ENCODE measurements at places on chromosomes 7 and 10.

DNA sequence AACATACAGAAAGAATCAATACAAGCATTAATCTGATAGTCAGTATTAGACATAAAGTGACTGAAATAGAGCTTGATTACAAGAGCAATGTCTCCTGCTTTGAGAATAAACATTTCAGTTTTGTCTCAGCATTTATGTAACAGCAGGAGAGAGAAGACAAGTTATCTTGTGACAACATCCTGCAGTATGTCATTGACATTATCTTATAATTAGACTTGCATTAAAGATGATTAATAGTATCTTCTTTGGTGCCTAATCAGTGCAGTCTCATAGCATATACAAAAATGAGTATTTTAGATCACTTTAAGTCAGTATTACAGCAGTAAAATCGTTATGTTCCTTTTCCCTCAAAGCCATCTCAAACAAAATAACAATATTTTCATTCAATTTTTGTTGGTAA is 436.1 kb upstream of the ETV1 start:
- DNase-seq, result no peak

DNA sequence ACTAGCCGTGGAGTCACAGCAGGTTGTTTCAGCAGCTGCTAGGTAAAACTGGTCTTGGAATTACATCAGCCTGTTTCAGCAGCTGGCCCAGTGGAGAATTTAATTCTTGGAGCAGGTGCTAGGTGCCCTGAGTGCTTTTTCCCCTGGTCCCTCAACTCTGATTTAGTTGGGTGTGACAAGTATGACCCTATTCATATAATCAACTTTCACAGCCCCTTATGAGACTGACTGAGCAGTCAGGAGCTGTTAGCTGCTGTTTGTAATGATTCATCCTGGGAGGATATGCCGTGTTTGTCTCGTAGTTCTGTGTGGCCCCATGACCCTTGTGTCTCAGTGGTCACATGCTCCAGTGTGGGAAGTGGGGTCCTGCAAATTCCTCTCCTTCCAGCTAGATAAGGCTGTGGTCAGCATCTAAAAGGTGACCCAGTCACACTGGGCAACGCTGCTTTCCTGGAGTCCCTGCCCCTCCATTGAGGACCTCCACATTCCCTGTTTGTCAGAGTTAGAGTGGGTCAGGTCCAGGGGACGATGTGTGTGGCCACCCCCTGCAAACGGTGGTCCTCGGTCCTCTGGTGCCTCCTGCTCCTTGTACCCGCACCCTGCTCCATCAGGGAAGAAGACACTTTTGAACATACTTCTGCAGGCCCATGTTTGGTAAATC is 28.3 kb downstream of the TBATA start:
- DNase-seq, result no peak

DNA sequence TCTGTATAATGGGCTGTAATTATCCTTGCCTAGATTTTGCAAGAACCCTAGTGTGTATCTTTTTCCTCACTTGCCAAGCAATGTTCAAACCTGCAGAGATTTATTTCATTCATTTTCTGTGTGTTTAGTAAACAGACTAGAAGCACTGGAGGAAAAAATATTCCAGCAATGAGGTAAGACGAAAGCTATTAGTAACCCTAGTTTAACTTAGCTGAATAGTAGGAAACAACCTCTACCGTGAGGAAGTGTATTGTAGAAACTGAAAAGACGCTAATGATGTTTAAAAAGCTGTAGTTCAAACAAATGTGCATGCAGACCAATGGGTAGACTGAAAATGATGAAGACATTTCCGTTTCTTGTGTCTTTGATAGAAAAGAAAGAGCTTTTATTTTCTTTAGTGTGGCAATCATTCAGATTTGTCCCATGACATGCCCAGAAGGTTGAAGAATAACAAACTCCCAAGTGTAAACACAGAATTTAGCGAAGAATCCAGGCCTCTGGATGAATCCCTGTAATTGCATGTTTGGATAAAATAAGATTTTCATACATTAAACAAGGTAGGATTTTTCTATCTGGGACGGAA is 20.7 kb downstream of the CAV1 start:
- no peak for DNase-seq

- no peak for DNase-seq
These were observed 134.4 kb downstream of the RGS10 start for GRCh38 chr10:119408072-119408471.

GRCh38 chr7:139541600-139542307 is 18.3 kb downstream of the CLEC2L start:
- DNase-seq, result no peak

GRCh38 chr10:132987671-132988571 is 45.6 kb upstream of the CFAP46 start:
- DNase-seq, result no peak

DNA sequence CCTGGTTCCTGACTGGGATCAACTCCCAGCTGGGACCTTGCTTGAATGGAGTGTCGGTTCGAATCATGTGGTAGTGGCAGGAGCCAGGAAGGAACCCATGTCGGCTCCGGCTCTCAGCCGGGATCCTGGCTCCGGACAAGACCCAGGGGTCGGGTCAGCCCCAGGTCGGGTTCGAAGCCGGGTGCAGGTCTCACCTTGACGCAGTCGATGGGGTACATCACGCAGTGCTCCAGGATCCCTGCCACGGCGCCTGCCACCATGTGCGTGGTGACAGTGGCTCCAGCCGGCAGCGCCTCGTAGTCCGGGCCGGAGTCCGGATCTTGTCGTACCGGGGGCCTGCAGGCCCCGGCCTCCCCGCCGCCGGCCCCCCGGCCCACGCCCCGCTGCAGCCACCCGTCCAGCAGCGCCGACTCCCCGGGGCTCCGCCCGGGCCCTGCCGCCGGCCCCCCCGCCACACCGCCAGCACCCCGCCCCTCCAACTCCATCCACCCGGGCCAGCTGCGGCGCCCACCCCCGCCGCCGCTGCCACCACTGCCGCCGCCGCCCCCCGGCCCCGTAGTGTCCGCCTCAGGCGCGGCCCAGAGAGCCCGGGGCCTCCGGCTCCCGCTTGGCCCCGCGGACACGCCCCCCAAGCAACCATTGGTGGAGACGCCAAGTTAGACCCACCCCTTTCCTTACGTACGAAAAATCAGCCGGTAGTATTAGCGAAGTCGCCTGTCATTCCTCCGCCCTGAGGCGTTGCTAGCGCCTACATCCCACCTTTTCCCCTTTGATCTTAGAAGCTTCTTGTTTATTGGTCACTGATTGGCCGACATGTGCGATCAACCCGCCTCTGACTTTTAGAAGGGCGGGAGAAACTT is at the start of gene SLC25A28:
Gene SLC25A28 (minus strand): TSS at position 589 of the 860 bp plus-strand sequence. CDS start 104 bp downstream, at position 485.
- peak; percentile 90 for DNase-seq

- no peak for DNase-seq
These were observed 216.9 kb upstream of the FERD3L start for GRCh38 chr7:19362099-19362498.

- DNase-seq, result peak; percentile 49
These were observed 538.7 kb downstream of the DNAJB6 start for GRCh38 chr7:157875230-157876179.

DNA sequence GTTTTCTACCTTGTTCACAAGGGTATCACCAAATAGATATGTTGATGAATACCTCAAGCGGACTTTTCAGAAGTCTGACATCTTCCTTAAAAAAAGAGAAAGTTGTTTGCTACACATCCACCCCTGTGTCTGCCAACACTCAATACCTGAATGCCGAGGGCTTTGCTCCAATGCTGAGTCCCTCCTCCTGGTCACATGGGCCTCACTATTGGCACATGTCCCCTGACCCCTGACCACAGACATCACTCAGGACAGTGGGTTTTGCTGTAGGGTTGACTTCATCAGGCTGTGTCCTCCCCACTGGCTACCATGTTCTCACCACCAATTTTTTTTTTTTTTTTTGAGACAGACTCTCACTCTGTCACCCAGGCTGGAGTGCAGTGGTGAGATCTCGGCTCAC is 76.4 kb downstream of the OSBPL3 start:
- DNase-seq, result no peak

GRCh38 chr7:70592171-70592570 is 539.8 kb upstream of the GALNT17 start:
- DNase-seq, result no peak

GRCh38 chr10:34885898-34886297 is 70.8 kb upstream of the PARD3 start:
- no peak for DNase-seq

- peak; percentile 51 for DNase-seq
These were observed 14.2 kb upstream of the SYPL1 start for GRCh38 chr7:106126170-106126938.

DNA sequence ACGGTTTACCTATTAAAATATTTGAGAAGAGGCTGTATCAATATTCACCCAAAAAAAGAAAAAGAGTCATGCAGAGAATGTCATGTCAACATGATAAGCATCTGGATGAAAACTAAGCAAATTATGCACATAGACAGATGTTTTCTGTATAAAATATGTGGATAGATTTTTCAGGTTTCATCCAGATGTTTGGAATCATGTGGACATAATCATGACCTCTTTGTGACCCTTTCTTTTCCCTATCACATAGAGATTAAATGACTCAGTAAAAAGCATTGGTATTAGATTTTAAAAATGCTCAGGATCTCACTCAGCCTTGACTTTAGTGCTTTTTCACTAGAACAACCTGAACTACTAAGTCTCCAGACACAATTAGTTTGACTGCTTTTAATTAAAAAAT is 90.0 kb downstream of the FOXP2 start:
- DNase-seq, result no peak

GRCh38 chr7:129480674-129481363 is 21.5 kb upstream of the SMKR1 start:
- DNase-seq, result no peak

DNA sequence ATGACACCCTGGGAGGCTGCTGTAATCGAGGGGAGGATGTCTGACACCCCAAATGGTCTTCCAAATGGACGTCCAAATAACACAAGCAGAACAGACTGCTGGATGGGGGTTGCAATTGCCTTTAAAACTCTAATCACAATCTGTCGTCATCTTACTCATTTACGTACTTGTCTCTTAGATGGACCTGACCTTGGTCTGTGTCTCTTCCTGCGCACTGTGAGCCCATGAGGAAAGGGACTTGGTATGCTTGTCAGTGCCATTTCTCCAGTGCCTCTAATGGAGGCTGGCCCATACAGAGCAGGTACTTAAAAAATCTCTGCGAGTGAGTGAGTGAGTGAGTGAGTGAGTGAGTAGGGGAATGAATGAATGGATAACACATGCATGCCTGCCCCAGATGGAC is 93.3 kb downstream of the DLG5 start:
- DNase-seq, result no peak

- no peak for DNase-seq
These were observed 4.7 kb upstream of the ENTPD7 start for GRCh38 chr10:99654390-99655175.

DNA sequence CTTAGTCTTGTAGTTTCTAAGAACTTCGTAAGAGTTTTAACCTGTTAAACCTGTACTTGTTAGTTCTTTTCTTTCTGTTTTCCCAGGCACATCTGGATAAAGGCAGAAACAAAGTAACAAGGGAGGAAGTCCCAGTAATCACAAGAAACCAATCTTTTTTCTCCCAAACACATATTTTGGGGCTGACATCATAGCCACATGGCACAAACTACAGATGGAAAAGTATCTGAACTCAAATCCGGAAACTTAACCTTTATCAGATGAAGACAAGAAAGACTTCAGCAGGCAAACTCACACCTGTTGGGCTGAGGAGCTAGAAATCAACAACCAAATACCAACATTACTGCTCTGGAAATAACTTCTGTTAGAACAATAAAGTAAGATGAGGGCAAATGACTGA is 67.1 kb downstream of the CUBN start:
- DNase-seq, result no peak

- no peak for DNase-seq
These were observed 43.2 kb downstream of the HTRA1 start for GRCh38 chr10:122504610-122504950.

- DNase-seq, result no peak
These were observed 15.9 kb upstream of the KCNIP2 start for GRCh38 chr10:101859530-101859929.

- no peak for DNase-seq
These were observed 29.6 kb downstream of the FGFBP3 start for GRCh38 chr10:91879515-91880170.

- no peak for DNase-seq
These were observed 35.5 kb downstream of the CLIP2 start for GRCh38 chr7:74324531-74325209.

DNA sequence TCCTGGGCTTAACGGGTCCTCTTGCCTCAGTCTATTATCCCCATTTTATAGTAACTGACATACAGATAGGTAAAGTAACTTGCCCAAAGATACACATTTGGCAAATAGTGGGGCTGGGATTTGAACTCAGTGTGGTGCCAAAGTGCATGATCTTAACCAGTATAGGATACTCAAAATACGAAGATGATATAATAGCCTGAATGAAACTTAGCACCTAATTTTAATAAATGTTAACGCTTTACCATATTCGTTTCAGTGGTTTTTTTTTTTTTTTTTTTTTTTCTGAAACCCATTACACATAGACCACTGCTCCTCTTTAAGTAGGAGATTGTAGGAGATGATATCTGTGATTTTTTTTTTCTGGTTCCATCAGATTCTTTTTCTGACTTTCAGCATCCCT is 21.4 kb downstream of the ACTR3B start:
- DNase-seq, result no peak

DNA sequence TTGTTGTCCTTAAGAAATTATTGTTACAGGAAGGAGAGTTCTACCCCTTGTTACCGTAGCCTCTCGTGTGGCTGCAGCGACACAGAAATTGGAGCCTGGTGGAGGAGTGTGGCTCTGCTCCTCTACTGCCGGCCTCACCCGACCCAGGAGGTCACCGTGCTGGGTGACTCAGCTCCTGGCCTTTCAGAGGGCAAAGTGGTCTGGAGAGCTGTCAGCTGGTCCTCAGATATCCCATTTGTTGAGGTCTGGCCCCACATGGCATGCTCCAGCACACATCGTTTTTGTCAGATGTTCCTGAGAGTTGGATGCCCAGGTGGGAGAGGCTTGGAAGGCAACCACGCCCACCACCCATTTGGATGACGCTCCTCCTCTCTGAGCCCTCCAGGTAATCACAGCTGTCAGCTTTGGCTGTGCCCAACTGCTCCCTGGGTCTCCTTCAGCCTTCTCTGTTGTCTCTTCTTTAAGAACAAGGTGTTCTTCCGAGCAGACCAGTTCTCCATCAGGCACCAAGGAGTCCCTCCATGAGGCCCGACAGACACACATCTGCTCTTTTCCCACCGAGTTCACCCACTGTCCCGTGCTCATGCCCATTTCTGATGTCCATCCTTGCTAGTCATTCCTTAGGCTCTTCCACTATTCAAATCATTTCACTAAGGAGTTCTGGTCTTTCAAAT is 80.3 kb downstream of the RAMP3 start:
- DNase-seq, result no peak

DNA sequence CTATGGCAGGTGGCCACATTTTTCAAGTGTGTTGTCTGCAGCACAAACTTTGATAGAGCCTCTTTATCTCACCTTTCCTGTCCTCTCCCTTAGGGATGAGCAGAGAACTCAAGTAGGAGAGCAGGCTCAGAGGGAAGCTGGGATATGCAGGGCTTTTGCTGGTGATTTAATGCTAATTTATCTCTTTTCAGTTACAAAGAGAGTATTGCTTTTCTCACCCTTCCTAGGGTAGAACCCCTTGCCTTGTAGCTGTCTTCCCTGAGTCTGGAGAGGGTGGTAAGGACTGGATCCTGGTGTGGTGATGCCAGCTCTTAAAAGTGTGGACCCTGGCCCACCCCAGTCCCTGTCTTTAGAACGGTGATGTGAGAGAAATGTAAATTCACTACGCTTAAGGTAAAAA is 1061.4 kb downstream of the TYW1 start:
- no peak for DNase-seq

- no peak for DNase-seq
These were observed 49.3 kb downstream of the PFKP start for GRCh38 chr10:3116508-3117100.

- DNase-seq, result no peak
These were observed 43.9 kb upstream of the SRGN start for GRCh38 chr10:69043931-69044531.

All from activated CD8-positive, alpha-beta memory T cell treated with anti-CD3 and anti-CD28 coated beads, Interleukin-2, amount 50 U/mL, for 4 hours (primary cell).